Fibroblast of gingiva (primary cell): ENCODE measurements at places on chromosomes 6 and 20.
A peak's percentile ranks its signal among the peaks of the same experiment; 100 is the strongest.

DNA sequence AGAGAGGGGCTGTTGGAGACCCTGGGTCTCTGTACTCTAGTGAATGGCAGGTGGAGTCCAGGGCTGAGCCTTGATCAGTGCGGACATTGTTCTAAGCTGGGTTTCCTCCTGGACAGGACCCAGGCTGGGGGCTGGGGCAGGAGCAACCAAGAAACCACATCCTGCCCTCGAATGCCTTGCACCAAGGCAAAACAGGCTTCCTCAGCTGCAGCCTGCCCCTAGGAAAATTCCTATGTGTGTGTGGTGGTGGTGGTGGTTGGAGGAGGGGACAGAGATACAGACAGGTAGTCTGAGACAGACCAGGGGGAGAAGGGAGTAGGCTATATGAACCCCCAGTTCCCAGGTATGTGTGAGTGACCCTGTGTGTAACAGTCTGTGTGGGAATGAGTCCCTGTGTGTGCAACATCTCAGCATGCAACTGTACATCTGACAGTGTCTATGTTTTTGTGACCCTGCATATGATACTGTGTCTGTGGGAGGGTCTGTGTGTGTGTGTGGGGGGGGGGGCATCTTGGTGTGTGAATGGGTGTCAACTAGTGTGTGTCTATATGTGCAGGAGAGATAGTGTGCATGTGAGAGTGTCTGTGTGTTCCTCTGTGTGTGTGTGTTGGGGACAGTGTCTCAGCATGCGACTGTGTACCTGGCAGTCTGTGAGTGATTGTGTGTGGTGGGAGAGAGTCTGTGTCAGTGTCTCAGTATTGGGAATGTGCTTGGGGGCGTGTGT is 3.0 kb downstream of the GLP1R start:
- no peak for DNase-seq

DNA sequence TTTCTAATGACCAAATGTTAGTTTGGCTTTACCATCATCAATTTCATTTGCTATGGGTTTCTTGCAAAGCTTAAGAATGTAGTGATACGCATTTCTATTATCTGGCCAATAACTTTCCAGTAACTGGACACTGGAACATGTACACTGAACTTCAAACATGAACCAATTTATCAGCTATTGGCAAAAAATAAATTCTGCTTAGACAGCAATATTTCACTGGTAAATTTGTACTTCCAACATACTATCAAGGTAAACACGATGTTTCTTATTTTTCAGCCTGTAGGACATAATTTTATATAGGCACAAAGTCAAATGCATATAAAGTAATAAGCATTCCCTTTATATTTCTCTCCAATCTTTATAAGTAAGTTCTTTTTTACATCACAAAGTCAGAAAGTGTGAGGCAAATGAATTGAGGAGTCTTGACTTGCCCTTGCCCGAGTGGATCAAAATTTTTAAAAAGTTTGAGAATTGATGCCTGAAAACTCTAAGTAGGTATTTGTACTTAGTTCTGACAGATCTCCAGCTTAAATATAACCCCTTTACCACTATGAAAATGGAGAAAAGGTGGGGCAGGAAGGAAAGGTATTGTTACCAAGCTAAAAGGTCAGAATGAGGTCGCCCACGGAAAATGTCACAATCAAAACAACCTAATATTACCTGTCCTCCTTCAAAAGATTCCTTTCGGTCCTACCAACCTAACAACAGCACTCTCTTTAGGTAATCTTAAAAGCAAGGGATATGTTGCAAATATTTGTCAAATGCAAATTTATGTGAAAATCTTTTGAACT is 41.3 kb downstream of the STK38 start:
- no peak for DNase-seq

GRCh38 chr6:47483853-47484546 is 6.4 kb downstream of the CD2AP start:
- DNase-seq = no peak

GRCh38 chr6:164098857-164099267 is 684.3 kb downstream of the QKI start:
- DNase-seq = no peak

- no peak for DNase-seq
These were observed 8.3 kb downstream of the TENT5A start for GRCh38 chr6:81744131-81744530.

- peak; percentile 61 for DNase-seq
These were observed 31.7 kb downstream of the SAMHD1 start for GRCh38 chr20:36919715-36920333.

GRCh38 chr6:23728707-23729106 is 397.3 kb upstream of the NRSN1 start:
- DNase-seq = no peak

DNA sequence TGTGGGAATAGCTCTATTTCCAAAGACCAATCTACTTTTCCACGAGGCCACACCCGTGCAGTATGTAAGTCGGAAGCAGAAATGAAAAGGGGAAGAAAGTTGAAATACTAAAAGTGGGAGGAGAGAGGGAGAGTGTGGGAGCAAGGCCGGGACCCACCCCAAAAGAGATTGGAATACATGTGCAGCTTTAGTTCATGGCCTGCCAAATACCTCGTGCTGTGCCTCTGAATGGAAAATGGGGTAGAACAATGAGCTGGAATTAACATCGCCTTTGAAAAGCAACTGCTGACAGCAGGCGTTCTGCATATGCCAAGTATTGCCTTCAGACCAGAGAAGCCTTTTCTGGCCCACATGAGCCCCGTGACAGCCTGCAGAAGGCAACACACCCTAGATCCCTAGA is 155.6 kb downstream of the CD83 start:
- no peak for DNase-seq

DNA sequence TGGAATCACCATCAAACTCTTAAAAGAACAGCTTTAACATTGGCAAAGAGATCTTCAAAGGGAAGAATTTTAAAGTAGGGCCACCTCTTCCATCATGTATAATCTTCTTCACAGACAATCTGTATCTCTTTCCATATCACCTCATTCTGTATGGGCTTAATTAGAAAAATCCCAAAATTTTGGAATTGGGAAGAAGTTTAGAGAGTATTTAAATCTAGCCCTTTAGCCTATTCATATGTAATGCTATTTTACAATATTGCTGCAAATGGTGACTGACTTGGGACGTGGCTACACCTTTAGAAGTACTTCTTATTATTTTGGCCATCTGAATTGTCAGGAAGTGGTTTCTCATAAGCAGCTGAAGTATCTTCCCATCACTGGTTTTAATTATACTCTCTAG is 474.3 kb downstream of the RFPL4B start:
- no peak for DNase-seq

- peak; percentile 82 for DNase-seq
These were observed at the start of gene JPH2 for GRCh38 chr20:44187054-44187771. JPH2 (minus strand) TSS chr20:44187188; CDS start chr20:44186705, 483 bp downstream.

DNA sequence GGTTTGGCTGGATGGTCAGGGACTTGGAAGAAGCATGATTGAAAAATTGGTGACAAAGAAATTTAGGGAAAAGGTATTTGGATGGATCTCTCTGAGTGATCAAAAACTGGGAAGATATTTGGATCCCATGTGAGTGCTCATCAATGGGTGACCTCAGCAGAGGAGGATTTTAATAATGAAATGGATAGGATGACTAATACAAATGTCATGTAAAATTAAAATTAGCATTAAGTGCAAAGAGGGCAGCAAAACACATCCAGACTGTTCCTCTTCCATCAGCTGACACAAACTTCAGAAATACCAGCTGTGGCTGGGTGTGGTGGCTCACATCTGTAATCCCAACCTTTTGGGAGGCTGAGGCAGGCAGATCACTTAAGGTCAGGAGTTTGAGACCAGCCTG is 151.7 kb downstream of the THBS2 start:
- DNase-seq = peak; percentile 66

GRCh38 chr6:87870556-87870955 is 168.5 kb upstream of the AKIRIN2 start:
- no peak for DNase-seq

GRCh38 chr6:70309243-70309642 is 6.4 kb upstream of the COL9A1 start:
- DNase-seq = no peak

DNA sequence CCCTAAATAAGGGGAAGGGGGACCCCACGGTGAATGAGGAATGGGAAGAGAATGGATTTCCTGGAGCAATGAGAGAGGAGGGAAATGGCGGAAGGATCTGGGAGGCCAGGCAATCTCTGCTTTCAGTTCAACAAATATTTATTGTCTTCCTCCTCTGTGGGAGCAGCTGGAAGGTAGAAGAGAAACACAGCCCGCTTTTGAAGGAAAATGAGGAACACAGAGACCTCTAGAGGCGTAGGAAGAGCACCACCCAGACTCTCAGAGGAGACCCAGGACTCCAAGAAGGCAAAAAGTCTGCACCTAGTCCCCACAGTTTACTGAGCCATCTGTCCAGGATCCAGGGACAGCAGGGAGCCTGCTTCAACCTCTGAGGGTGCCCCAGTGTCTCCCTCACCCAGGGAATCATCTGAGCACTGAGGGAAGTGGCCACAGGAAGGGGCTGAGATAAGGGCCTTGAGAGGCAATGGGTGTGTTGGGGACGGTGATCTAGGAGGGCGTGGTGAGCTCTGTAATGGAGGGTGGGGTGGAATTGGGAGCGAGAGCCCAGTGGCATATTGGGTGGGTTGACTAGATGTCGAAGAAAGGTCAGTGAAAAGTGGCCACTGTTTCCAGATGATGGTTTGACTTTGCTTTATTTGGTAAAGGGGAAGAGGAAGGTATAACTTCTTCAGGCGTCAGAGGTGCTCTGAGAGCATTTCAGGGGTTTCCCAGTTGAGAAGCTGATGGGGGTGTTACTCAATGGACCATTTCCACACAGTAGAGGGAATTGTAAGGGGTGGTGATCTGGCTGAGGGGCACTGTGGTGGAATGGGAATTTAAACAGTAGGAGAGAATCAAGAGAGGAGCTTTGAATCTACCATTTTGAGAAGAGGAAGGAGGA is 610 bp downstream of the PSORS1C1 start:
- peak; percentile 24 for DNase-seq

DNA sequence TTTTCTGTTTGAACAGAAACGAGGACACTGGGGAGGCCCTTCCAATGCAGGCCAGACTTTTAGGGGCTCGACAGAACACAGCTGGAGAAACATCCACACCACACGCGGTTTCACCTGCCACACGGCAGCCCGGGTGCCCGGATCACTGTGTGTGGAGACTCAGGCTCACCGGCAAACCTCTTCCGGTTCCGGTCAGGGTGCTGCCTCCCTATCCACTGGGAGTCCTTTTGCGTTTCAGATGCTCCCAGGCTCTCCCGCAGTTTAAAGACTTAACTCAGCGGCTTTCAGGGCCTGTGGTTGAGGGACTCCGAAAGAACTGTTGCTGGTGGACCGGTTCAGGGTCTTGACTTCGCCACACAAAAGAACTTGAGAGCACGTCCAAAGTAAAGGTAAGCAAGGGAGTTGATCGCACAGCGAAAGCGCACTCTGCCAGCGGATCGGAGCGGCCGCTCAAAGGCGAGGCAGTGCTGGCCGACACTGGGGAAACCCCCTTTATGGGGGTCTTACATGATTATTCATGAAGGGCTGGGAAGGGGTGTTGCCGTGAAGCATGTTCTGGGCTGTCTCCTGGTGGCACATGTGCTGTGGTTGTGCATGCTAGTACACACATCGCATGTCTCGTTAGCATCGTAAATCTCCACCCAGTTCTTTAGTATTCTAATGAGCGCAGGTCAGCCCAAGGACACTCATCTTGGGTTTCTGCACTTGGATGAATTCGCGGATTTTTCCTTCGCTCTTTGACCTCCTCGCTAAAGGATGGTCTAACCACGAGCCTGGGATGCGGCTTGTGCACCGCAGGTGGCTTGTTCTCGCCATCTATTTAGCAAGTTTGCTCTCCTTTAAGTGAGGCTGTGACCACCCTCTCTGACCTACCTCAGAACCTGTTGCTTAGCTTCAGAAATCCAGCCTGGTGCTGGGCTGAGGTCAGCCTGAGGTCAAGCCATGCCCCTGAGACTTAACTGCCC is 180.3 kb downstream of the CDH26 start:
- DNase-seq = no peak

GRCh38 chr6:120273411-120273810 is 923.9 kb upstream of the MAN1A1 start:
- DNase-seq = no peak

DNA sequence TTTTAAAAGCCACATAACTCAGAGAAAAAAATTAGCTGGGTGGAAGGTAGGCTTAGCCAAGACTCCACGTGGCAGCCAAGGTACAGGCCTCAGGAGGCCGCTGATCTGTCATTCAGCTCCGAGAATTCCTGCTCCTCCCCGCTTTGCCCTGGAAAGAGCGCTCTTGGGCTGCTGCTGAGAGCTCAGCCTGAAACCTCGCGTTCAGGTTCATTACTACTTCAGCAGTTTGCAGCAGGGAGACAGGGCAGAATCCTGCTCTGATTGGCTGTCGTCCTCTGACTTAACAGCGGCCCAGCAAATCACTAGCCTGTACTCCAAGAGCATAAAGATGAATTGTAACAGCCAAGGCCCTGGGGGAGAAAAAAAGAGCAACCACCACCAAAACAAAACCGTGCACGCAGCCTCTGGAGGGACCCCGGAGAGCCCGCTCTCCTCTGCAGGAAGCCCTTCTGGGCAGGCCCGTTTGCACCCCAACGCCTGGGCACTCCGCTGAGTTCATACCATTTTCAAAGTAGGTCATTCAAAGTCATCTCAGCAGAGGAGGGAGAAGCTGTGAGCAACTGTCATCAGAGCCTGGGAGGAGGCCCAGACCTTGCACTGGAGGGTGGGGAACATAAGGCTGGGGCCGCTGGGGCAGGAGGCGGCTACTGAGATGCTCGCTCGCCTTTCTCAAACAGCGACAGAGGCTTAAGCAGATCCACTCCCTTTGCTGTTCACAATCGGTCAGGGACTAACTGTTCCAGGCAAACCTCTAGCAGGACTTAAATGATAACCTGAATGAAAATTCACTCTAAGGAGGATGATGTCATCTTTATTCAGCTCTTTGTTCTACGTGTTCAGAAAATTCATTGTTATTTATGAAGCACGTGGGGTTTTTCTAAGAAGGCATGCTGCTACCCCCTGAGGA is 42.3 kb upstream of the ATXN1 start:
- no peak for DNase-seq

DNA sequence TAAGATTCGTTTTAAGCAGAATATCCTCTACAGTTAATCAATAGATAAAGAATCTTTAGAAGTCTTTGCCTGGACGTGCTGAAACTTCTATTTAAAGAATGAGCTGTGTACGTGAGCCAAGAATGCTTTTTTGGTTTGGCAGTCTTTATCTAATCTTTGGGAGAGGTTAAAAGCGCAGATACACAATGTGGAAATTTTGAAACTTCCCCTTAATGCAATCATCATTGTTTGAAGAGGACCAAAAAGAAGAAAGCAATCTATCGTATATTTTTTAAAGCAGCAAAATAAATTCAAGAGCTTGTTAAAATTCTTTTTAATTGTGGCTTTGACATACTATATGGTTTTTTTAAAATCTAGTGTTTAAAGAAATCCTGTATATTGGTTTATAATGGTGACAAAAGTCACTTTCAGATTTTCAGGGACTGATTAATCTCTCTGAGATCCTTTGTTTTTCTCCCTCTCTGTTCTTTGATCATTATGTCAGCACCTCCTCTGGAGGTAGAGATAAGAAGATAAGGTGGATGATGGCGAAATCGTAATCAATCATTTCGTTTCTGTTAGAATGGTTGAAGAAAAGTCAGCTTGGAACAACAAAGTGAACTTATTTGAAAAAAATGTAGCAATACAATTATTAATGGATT is 92.1 kb upstream of the FAM184A start:
- no peak for DNase-seq

GRCh38 chr20:15332711-15333160 is 995.3 kb upstream of the FLRT3 start:
- no peak for DNase-seq
